NCI-H510A (cell line): ENCODE measurements at places on chromosomes 6 and 20.

DNA sequence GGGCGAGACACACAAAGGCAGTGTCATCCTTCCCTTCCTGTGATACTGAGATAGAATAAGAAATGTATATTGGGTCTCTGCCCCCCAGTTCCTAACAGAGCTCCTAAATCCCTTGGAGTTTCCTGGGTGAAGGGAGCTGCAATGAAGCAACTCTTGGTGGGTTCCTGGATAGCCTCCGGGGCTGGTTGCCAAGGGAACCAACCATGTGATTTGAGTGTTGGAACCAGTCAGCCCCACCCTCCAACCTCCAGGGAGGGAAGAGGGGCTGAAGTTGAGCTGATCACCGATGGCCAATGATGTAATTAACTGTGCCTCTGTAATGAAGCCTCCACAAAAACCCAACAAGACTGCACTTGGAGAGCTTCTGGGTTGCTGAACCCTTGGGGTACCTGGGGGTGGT is 116.6 kb downstream of the SLC22A3 start:
- no peak for DNase-seq

GRCh38 chr6:101284131-101284530 is 109.4 kb upstream of the GRIK2 start:
- DNase-seq: no peak

DNA sequence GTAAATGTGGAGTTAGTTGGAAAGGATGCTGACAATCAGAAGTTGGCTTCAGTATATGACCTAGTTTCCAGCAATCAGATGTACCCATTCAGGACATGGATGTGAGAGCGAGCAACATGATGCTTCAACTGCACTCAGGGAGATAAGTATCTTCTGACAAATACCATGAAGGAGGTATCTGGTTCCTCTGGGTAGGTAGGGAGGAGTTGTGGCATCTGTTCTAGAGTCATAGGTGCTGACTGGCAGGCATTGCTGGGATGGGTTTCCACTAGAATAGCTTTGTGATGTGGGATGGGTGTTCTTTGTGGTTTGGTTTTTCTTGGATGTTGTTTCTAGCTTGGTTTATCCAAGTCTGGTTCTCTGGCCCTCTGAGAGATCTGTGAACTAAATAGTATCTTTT is 3.9 kb upstream of the REV3L start:
- no peak for DNase-seq

GRCh38 chr20:36775826-36776225 is 2.3 kb upstream of the DSN1 start:
- DNase-seq: no peak

- no peak for DNase-seq
Observed at GRCh38 chr6:105850261-105851112, 235.6 kb upstream of the PRDM1 start.
